LHCN-M2 (cell line): ENCODE measurements at places on chromosomes 5 and 9.

- DNase-seq, result peak; percentile 52
These were observed 50.3 kb downstream of the MAN2A1 start for GRCh38 chr5:109739741-109740728.

DNA sequence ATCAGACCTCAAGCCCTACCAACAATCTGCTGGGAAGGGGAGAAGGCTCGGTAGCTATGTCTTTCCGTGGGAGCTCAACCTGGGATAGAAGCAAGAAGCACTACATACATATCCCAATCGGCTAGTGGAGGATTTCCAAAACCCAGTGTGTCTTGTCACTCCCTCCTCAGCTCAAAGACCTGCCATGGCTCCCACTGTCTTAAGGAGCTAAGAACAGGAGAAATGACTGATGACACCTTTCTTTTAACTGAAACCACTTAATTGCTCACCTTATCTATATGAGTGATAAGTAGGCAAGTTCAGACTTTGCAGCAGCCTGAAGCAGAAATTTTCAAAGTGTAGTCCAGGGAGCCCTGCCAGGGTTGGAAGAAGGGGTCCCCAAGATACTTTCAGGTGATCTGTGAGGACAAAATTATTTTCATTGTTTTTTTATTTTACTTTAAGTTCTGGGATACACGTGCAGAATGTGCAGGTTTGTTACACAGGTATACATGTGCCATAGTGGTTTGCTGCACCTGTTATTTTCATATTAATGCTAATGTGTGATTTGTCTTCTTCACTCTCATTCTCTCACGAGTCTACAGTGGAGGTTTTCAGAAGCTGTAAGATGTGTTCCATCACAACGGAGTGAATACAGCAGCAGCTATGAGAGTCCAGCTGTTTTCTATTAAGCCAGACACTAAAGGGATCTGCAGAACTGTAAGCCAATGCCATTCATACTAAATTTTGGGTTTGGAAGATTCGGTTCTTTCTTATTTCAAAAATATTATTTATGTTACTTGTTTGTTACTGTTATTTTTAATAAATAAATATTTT is 41.4 kb downstream of the PAX5 start:
- no peak for DNase-seq

- no peak for DNase-seq
These were observed 363 bp downstream of the ZNF454 start for GRCh38 chr5:178941361-178941760.

DNA sequence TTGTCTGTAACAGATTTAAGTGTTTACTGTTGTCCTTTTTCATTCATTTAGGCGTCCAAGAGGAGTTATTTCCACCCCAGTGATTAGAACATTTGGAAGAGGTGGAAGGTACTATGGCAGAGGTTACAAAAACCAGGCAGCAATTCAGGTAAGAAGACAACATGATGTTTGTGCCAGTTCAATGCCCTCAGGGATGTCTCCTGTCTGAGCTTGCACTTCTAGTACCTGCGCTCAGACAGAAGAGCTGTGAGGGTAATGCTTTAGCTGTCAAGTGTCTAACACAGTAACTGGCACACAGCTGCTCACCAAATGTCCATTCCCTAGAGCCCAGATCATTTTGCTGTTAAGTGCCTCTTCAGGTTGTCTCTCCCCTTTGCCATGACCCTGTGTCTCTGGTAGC is 14.2 kb upstream of the PHF2 start:
- DNase-seq, result no peak

DNA sequence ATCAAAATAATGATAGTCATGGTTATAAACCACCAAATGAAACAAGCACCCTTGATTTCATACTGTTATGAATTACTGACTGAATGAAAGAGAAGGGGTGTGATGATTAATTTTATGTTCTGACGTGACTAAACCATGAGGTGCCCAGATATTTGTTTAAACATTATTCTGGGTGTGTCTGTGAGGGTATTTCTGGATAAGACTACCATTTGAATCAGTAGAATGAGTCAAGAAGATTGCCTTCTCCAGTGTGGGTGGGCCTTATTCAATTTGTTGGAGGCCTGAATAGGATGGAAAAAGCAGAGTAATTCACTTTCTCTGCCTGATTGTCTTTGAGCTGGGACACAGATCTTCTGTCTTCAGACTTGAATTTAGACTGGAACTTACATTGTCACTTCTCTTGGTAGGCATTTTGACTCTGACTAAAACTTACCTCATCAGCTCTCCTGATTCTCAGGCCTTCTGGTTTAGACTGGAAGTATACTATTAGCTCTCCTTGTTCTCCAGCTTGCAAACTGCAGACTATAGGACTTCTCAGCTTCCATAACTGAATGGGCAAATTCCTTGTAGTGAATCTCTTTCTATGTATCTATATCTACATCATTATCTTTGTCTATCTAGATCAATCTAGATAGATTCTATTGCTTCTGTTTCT is 321.9 kb upstream of the TARS1 start:
- no peak for DNase-seq

DNA sequence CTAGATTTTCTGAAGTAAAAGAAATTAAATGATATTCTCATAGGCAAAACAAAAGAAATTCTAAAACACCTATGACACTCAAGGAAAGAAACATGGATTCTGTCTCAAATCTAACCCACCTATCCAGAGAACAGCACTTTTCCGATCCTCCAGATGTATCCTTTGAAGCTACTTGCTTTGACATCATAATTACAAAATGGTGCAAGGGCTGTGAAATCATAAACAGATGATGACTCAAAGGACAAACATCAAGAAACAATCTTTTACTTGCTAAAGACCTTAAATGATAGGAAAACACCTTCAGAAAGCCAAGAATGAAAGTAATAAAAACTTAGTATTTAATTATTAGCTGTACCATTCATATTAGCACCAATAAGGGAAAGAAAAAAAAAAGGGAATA is 202.6 kb downstream of the DENND1A start:
- DNase-seq, result peak; percentile 20

GRCh38 chr9:34994260-34994899 is 4.8 kb downstream of the DNAJB5 start:
- peak; percentile 67 for DNase-seq

- DNase-seq, result no peak
These were observed 30.2 kb downstream of the CACNA1B start for GRCh38 chr9:137907776-137908175.

GRCh38 chr9:23849379-23850035 is 23.5 kb upstream of the ELAVL2 start:
- no peak for DNase-seq

- peak; percentile 76 for DNase-seq
These were observed 55.5 kb upstream of the STC2 start for GRCh38 chr5:173383711-173384110.

GRCh38 chr9:98975838-98976237 is 32.1 kb downstream of the COL15A1 start:
- no peak for DNase-seq

DNA sequence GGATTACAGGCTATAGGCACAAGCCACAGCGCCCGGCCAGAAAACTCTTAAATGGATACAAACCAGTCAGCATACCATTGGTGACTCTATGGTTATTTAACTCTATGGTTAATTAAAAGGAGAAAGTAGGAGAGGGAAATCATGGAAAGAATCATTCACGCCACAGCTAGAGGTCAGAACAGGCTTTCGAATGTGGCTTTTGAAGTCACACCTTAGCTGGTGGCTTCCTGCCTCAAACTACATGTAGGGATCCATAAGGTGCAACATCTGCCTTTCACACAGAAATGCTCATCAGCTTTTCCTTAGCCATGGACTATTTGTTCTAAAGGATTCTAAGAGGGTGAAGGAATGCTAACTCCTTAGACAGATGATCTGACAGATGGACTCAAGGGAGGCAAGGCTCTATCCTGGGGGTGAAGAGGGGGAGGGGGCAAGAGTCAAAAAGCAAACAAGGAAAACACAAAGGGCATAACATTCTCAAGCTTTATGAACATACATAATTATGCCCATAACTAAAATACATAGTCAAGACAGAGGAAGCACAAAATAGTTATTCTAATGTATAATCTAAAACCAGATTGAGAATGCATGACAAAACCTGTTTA is 130.9 kb downstream of the EFNA5 start:
- DNase-seq, result no peak

DNA sequence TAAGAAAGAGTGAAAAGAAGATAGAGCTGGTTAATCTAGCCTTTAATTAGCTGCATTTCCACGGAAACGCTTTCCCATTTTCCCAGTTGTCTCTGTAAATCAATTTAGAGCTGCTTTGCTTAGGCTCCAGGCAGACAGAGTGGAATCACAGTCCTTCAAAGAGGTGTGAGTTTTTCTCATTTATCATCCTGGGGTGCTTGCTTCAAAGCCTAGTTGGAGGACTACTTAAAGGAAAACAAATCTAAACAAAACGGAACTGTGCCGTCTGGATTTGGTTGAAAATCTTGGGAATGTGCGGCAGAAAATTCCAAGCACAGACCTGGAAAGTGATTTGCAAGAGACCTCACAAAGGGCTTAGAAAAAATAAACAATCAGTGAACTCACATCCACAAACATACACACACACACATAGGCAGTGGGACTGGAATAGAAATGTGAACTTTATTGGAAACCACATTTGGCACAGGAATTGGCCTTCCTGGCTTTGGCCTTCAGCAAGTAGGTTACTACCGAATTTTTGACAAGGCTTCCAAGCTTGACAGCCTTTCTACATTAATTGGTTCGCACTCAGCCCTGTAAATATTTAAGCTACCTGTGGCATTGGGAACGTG is 235.2 kb upstream of the SLC24A2 start:
- peak; percentile 39 for DNase-seq

- DNase-seq, result no peak
These were observed 97.9 kb downstream of the CD180 start for GRCh38 chr5:67098656-67099055.

DNA sequence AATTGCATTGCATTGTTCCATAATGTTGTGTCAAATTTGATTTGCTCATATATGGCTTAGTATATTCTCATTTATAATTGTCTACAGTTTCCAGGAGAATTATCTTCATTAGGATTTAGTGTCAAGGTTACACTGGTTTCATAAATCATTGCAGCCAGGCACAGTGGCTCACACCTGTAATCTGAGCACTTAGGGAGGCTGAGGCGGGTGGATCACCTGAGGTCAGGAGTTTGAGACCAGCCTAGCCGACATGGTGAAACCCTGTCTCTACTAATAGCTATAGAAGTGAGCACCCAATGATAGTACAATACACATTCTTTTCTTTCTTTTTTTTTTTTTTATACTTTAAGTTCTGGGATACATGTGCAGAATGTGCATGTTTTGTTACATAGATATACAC is 282.5 kb downstream of the KIAA0825 start:
- DNase-seq, result no peak

DNA sequence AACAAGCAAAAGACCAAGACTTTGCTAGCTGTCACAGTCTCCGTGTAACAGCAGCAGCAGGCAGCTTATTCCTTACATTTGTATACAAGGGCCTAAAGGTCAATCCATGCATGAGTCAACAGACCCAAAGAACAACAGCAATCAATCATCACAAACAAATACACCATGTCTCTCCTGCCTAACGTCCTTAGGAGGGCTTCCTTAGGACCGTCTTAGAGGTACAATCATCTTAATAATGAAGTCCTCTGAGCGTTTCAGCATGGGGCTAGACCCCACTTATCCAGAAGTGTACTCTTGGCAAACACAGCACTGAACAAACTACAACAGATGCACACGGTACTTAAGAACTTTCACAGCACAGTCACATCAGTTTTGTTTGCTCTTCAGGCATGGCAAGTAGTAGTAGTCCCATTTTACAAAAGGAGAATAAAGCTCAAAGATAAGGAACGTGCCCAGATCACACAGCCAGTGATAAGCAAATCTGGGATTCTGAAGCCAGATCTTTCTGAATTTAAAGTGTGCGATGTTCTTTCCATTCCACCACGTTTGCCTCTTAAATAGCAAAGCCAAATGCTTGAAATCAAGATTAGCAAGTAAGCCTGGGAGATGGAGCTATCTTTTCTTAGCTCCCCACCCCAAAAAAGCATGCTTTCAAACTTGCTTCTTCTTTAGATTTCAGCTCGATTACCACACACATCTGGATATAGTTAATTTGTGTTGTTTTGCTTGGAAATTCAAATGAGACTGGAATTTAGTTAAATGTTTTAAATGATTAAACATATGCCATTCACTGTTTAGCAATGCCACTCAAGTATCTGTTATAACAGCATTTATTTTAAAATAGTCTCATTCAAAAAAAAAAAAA is 24.2 kb downstream of the PSMB7 start:
- peak; percentile 66 for DNase-seq

DNA sequence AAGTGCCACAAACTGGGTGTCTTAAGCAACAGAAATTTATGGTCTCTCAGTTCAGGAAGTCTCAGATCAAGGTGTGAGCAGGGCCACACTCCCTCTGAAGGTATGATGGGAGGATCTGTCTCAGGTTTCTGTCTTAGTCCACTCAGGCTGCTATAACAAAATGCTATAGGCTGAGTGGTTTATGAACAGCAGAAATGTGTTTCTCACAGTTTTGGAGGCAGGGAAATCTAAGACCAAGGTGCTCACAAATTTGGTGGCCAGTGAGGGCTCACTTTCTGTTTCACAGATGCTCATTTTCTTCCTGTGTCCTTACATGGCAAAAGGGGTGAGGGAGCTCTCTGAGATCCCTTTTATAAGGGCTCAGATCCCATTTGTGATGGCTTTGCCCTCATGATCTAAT is 281.4 kb downstream of the CWC27 start:
- no peak for DNase-seq

DNA sequence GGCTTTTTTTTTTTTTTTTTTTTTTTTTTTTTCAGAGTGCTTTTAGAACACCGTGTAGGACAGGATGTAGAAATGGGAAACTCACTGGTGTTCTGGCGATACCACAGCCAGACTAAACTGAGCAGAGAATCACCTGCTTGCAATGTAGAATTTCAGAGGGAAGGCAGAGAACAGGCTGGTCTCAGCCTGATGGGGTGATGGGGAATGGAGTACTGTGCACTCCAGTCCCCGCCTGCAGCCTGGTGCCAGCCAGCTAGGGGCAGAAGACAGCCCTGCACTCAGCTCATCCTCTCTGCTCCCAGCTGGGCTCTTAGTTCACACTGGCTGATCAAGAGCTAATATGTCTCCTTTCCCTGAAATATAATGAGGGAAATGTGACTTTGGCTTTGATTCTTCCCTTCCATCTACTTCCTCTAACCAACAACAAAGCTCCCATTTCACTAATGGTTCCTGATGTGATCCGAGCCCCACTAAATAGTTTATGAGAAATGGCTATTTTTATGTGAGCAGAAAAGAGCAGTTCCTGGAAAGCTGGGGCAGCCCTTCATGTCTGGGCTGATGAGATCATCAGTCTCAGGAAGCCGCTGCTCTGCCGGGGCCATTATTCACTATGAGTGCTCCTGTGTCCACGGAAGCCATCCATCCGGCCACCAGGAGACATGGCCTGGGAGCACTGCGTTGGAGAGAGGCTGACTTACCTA is 209.7 kb downstream of the GADD45G start:
- DNase-seq, result no peak

DNA sequence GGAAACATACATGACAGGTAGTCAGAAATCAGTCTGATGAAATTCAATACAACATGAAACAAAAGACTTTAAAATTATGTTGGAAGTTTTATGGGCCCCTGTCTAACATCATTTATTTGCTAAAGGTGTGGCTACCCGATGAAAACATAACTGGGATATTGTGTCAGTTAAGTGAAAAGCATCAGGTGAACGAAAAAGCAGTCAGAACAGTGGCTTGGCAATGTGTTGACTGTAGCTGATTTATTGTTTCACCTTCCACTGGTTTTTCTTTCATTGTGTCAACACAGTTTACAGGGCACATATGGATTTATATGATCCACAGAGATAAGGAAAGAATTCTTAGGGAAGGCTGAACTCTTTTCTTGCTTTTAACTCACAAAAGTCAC is 429.6 kb upstream of the ZNF608 start:
- no peak for DNase-seq
